ENCODE measurements at places on chromosomes 7 and 10.

DNA sequence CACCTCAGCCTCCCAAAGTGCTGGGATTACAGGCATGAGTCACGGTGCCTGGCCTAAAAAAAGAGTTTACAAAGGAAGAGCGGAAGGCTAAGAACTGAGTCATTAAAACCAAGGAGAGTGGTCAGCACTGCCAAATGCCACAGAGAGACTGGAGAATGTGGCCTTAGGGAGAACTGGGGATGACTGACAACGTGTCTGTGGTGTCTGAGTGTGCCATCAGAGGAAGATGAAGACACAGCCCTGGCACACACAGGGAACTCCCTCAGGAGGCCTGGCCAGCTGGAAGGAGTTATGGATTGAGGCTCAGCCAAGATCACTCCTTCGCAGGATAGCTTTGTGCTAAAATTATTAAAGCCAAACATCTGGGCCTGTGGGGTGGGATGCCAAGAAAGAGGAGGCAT is 3.9 kb upstream of the INA start:
- DNase-seq = peak; percentile 98

- no peak for DNase-seq
Observed at GRCh38 chr7:87624628-87625027, 3.6 kb upstream of the RUNDC3B start.

- peak; percentile 42 for DNase-seq
Observed at GRCh38 chr7:13800694-13801448, 188.6 kb downstream of the ETV1 start.

GRCh38 chr7:151137791-151138152 is 29.7 kb downstream of the GBX1 start:
- no peak for DNase-seq

DNA sequence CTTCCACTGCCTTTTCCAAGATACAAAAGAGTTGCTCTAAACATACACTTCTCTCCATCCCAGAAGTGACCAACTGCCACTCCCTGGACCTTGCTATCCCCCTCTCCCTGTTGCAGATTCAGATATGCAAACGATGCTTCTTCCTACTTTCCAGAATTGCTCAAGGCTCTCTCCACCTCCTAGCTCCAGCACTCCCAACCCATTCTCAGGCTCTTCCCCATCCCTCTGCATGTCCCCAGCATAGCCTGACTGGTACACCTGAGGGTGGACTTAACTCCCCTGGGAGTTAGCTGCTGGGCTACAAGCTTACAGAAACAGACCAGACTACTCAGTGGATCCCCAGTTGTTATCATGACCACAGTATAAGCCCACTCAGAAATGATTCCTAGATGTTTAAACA is 27.6 kb downstream of the MKRN1 start:
- DNase-seq = no peak

DNA sequence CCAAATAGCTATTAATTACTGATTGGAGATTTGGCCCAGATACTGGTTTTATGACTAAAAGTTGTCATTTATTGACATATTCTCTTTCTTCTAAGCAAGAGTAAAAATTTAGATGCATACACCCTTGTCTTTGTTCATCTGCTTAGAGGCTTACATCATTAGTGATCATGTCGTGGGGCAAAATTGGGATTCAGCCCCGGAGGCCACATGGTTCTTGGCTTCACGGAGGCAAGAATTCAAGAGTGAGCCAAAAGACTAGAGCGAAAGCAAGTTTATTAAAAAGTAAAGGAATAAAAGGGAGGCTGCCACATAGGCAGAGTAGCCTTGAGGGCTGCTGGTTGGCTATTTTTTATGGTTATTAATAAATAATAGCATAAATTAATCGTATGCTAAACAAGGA is 41.1 kb downstream of the MINPP1 start:
- no peak for DNase-seq

Data from AG09319 (cell line).